ENCODE measurements at places on chromosomes 13 and 19.

GRCh38 chr19:6235031-6235951 lies 44.5 kb downstream of the MLLT1 start:
- DNase-seq = no peak

GRCh38 chr19:21164541-21164940 lies 22.7 kb downstream of the ZNF431 start:
- DNase-seq = no peak

GRCh38 chr19:8253678-8254077 lies 44.5 kb downstream of the CERS4 start:
- DNase-seq = no peak

- DNase-seq = peak; percentile 15
These were observed 96.8 kb downstream of the ATP8A2 start for GRCh38 chr13:25468325-25469168.

GRCh38 chr19:35303357-35303915 lies 11.5 kb downstream of the MAG start:
- no peak for DNase-seq

DNA sequence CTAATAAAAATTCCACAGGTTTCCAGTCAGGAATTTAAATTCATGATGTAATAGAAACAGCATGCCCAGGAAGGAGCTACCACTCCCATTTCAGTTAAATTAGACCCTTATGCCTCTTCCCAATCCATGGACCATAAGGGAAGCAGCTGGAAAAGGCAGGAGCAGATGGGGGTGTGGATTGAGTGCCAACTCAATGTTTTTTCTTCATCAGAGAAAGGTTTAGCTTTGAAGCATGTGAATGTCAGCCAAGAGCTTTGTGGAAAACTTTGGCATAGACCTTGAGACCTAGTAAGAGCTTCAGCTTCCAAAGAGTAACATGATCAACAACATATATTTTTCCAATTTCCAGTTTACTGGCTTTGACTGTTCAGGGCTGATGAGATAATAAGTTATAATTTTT lies 2139.9 kb downstream of the PCDH9 start:
- DNase-seq = no peak

DNA sequence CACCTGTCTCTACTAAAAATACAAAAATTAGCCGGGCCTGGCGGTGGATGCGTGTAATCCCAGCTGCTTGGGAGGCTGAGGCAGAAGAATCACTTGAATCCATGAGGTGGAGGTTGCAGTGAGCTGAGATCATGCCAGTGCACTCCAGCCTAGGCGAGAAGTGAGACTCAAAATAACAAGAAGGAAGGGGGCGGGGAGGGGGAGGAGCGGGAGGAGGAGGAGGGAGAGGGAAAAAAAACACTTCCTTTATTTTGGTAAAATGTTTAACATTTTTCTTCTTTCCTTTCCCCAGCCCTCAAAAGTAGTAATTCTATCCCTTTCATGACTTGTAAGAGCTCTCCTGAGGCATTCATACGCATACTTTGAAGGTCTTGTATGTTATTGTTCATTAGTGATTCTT lies 44.3 kb downstream of the SPRY2 start:
- DNase-seq = no peak

- no peak for DNase-seq
These were observed 1.6 kb upstream of the EPN1 start for GRCh38 chr19:55673465-55673864.

DNA sequence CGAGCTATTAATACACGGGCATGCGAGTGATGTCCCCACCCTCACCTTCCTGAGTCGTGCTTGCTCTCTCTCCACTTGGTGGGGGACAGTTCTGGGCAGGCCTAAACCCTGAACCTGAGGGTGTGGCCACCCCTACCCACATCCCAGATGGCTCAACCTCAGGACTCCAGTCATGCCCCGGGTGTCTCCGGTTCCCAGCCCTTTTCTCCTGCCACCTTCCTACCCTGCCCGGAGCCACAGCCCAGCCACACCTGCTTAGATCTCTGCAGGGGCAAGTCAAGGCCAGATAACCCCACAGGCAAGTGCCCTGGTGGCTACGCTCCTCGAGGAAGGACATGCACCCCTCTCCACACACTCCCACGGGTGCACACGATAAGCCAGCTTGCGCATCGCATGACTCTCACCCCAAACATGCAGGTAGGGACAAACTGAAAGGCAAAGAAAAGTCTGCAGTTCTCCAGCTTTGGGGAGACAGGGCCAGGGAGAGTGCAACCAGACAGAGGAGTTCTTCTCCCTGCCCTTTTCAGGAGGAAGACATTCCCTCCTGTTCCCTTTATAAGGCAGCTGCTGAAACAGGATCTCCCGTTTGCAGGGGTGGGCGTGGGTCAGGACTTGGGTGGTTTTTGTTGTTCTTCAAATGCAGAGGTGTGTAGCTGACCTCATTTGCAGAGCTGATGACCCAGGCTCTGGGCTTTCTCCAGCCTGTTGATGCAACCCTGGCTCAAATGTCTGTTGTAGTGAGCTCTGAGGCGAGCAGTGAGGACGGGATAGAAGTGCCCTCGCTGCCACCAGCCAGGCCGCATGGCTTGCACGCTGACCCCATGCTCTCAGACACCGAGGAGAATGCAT lies 88.6 kb downstream of the DPF1 start:
- no peak for DNase-seq

- DNase-seq = no peak
These were observed 508.6 kb upstream of the KLHL1 start for GRCh38 chr13:70616847-70617246.

GRCh38 chr13:44755872-44756271 lies 179.7 kb upstream of the TSC22D1 start:
- peak; percentile 59 for DNase-seq

DNA sequence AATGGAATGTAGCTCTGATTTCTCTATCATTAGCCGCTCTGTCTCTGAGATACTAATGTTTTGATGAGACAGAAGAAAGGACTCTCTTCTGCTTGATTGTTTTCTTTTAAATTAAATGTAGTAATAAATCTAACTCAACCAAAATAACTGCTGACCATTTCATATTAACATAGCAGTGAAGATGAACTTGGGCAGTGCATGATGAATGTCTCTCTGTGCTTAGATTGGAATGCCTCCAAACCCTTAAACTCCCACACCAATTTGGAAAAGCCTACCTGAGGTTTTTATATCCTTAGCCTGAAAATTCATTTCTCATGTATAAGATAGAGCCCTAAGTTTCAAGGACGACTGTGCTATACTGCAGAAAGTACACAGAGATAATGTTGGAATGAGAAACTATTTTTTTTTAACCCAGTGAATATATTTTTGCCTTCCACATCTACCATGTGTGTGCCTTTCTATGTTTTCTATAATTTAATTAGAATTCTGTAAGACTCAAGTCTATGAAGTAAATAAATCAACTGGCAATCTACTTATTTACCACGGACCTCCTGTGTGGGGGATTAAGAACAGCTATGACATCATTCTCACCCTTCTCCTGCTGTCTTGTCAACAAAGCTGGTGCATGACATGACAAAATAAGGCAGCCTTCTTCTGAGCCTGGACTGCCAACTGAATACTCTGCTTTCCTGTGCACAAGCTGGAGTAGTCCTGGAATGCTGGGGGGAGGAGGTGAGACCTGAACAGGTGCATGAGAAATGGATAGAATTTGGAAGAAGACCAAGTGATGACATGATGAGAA lies 155.5 kb downstream of the FGF9 start:
- no peak for DNase-seq

DNA sequence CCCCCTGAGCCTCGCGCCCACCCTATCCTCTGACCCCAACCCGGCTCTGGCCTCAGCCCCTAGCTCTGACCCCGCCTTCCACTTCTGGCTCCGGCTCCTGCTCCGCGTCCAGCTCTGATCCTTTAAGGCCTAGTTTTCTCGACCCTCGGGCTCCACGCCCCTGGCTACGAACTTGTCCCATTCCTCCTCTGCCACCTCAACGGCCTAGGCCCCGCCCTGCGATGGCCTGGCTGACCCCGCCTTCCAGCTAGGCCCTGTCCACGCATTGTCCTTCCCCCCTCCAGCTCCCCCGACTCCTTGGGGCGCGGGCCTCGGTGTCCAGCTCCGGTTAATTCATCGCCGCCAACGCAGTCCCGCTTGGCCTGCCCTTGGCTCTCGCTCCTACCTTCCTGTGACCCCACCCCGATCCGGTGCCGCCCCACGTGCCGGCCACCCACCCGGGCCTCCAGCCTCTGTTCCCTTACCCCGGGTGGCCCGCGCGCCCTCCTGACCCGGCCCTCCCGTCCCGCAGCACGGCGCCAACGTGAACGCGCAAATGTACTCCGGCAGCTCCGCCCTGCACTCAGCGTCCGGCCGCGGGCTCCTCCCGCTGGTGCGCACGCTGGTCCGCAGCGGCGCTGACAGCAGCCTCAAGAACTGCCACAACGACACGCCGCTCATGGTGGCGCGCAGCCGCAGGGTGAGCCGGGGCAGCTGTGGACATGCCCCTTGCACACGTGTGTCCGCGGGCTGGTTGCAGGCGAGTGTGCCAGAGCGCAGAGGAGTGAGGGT lies 9.4 kb downstream of the BCL3 start:
- peak; percentile 65 for DNase-seq

DNA sequence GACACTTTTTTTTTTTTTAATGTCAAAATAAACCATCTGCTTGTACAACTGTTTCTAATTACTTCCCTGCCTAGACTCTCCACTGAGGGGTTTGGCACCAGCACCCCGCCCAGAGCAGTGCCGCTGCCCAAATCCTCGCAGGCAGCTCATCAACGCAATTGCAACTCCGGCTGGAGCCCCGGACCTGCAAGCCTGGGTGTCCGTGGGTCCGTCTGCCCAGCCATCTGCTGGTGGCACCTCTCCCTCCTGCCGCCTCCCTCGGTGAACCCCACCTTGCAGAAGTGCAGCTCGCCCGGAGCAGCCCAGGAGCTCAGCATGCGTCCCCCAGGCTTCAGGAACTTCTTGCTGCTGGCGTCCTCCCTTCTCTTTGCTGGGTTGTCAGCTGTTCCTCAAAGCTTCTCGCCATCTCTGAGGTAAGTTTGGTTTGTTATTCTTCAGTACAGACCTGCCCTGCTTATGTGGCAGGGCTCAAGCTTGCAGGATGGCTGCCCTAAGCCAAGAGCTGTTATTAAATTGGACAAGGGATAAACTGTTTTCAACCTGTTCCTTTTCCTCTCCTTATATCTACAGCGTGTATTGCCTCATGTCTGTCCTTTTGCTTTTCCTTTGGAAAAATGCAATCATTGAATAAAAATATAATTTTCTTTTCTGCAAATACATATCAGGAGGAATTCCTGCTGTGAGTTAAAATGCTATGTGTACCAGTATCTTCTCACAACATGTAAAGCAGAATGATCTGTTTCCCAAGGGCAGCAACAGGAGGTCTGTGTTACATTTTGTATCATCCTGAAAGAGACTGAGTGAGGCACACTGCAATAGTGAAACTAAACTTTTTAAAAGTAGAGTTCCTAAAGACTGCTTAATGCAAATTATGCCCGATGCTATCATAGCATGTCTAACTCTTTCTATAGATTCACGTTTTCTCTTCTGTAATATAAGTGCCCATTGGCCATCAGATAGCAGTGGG lies at the start of gene ITGBL1:
TSS of gene ITGBL1 (plus strand) at position 157 of the 967 bp plus-strand sequence. CDS start at position 316, 159 bp downstream.
- DNase-seq = peak; percentile 54

- peak; percentile 85 for DNase-seq
These were observed 3.6 kb upstream of the KCNN4 start for GRCh38 chr19:43784241-43784980.

Data from EH (cell line).